ENCODE measurements at places on chromosomes 16 and 17. TPM values are rescaled to one million over a fixed set of nuclear protein-coding genes. Genes with fewer than 3 reads are reported as not detected.

DNA sequence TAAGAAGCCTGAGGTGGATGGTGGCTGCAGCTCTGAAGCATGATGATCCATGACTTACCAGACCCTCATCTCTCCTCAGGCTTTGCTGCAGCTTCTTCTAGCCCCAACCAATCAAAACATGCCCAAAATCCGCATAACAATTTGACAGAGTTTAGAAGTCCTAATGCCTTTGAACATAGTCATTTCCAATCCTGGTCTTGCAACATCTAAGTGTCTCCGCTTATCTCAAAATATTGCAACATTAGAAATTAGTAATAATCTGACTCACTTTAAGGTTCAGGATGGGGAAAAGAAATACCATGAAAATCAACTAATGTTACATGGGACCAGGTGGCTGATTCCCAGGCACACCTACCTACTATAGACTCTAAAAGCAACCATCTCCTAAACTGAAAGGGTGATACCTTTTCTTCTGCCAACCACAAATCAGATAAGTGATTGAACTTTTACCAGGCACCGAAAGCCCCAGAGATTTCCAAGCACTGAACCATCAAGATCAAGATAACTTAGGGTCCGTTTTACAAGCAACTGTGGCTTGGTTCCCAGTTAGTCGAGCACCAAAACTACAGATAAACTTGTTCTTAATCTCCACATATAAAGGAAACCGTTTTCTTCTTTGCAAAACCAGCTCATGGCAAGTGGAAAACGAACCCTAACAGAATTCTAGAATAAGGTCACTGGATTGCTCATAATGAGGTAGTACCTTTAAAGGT, 14.0 kb downstream of the ERN1 start:
- peaks cover 9% of the 10 kb centered on the region for H3K4me1 ChIP-seq
- no peak overlapping the region for H3K27ac ChIP-seq
- H3K36me3 ChIP-seq, result no peaks in the 10 kb centered on the region
- no peaks in the 10 kb centered on the region for H3K27me3 ChIP-seq

DNA sequence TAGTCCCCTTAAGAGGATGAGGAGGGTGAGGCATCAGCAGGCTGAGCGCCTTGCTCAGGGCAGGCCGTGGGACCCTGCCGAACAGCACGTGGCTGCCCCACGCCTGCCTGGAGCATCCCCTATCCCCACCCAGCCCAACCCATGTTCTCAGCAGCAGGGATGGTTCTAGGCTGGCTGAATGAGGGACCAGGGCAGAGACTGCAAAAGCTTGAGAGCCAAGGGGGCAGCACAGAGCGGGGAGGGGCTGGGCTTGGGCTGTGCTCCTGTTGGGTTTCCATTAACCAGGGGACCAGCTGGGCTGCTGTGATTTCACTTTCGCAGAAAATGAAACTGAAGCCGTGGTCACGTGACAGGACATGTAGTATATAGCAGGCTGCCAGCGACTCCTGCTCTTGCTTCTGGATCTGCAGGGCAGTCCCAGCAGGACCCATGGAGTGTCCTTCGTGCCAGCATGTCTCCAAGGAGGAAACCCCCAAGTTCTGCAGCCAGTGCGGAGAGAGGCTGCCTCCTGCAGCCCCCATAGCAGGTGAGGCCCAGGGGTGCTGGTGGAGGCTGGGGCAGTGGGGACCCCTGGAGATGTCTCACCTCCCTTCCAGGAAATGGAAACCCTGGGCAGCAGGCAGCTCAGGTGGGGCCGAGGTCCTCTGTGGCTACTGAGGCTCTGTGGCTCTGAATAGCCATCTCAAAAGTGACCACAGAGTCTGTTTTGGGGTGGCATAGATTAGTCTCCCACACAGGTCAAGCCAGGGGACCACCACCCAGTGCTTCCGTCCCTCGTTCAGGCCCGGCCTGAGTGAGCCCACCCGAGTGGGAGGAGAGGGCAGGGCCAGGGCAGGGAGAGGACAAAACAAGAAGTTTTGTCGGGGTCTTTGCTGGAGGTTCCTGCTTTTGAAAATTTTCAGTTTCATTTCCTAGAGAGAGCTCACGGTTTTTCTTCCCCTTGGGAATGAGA, 2.9 kb downstream of the RNF213 start:
- no peak overlapping the region for H3K27ac ChIP-seq
- H3K36me3 ChIP-seq, result no peaks in the 10 kb centered on the region
- H3K4me3 ChIP-seq, result no peak overlapping the region
- peak; percentile 86 for DNase-seq

The SMIM22 gene
- total RNA-seq, result not detected

DNA sequence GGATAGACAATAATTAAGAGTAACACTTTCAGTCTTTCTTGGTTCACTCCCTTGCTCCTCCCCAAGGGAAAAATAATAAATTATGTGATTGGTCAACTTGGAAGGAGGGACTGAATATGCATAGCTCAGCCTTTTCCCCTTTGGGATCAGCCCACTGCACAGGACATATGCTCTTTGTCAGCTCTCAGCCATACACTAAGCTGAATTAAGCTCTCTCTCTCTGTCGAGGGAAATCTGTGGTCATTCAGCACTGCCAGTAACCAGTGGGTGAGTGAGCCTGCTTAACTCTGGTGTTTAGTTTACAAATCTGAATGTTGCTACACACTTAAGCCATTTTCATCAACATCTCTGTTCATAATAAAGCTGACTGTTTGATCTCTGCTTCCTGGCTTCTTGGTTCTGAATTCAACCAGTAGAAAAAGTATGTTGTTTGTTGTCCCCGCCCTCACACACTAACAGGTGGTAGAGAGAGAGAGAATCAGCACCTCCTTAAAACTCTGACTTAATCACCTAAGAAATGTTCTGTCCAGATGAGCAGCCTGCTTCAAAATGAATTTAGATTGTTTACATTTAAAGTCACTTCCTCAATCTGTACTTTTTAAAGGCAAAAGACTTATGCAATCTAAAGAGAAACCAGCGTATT, 102.3 kb upstream of the C17orf78 start:
- H3K36me3 ChIP-seq, result no peaks in the 10 kb centered on the region
- H3K27ac ChIP-seq, result no peak overlapping the region
- no peak for DNase-seq
- H3K4me3 ChIP-seq, result no peak overlapping the region

The ADGRG1 gene
- total RNA-seq, result 68.4 TPM

DNA sequence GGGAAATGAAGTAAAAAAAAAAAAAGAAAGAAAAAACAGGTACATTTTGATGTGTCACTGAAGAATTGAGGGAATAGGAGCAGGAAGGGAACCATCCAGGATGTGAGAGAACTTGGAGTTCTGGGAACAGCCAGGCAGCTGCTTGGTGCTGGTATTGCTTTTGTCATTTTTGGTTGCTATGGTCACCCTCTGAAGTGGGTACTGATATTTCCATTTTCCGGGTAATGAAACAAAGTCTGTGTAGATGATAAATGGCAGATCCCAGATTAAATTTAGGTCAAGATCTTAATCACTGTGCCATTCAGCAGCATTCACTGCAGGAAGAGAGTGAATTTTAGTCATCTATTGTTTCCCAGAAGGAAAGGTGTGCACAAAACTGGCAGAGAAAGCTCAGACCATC, 93.6 kb downstream of the ABCA8 start:
- no peaks in the 10 kb centered on the region for H3K27me3 ChIP-seq
- H3K27ac ChIP-seq, result no peak overlapping the region

The CPHXL2 gene
- total RNA-seq, result not detected
